ENCODE measurements at places on chromosomes 2 and 18. TPM values are rescaled to one million over a fixed set of nuclear protein-coding genes. Genes with fewer than 3 reads are reported as not detected.

The PJVK gene
- total RNA-seq = 1.7 TPM

- H3K27ac ChIP-seq = no peak overlapping the region
- peaks cover 13% of the 10 kb centered on the region for H3K4me1 ChIP-seq
- no peak for DNase-seq
- H3K4me3 ChIP-seq = no peak overlapping the region
Observed at GRCh38 chr2:120208381-120209353, 14.5 kb downstream of the TMEM185B start.

- H3K36me3 ChIP-seq = no peaks in the 10 kb centered on the region
- peaks cover 2% of the 10 kb centered on the region for H3K4me1 ChIP-seq
- DNase-seq = no peak
- H3K4me3 ChIP-seq = no peak overlapping the region
- H3K27me3 ChIP-seq = peaks cover 5% of the 10 kb centered on the region
- H3K27ac ChIP-seq = no peak overlapping the region
Observed at GRCh38 chr2:8938384-8938783, 65.1 kb downstream of the MBOAT2 start.

DNA sequence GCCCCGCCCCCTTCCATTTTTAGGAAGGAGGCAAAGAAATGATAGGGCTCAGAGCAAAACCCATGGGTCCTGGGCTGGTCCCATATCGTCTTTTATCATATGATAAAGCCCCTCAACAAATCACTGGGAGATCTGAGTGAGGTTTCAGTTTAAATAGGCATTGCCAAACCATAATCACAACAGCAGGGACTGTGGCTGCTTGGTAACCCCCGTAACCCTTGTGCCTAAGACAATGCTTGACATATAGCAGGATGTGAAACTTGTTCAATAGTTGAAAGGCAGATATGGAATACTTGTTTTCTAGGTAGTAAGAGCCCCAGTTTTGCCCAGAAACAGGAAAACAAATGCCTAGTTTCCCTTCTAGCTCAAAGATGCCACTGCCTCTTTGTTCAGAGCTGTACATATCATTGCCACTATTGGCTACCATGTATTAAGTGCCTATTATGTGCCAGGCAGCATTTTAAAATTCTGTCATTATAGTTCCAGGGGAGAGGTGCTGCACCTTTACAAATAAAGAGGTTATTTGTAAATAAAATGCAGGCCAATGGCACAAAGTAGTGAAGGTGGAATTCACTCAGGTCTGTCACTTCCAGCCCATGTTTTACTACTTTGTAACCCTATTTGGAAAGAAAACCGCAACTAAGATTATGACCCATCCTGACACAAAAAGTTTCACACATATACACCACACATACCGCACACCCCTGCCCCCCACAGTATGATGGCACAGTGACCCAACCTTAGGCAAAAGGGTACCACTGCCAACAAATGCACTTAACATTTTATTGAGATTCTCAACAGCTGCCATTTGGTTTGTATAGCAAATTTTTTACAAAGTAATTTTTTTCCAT lies 14.2 kb downstream of the NAGK start:
- H3K4me1 ChIP-seq = peaks cover 8% of the 10 kb centered on the region
- H3K27me3 ChIP-seq = peaks cover 15% of the 10 kb centered on the region
